NCI-H1694 treated with DMSO at 0.1 percent for 48 hours (cell line): ENCODE measurements at places on chromosomes 3 and 15.

- no peak for DNase-seq
Measured at GRCh38 chr3:113908133-113908532, 39.7 kb upstream of the ZDHHC23 start.

DNA sequence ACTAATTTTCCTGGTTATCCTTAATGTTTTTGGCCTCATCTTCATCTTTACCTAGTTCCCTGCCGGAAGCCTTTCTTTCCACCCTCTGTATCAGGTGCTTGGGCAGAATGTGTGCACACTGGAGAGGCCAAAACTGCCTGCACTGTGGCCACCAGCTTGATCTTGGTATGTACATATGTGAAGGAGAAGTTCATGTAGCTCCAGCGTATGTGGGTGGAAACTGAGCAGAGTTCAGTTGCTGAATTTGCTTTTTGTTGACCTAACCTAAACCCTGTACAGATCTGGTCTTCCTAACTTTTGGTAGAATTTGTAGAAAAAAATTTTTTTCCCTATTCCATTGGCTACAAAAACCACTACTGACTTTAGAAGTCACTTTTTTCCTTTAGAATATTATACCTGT, 65.9 kb upstream of the IGSF10 start:
- DNase-seq: no peak

DNA sequence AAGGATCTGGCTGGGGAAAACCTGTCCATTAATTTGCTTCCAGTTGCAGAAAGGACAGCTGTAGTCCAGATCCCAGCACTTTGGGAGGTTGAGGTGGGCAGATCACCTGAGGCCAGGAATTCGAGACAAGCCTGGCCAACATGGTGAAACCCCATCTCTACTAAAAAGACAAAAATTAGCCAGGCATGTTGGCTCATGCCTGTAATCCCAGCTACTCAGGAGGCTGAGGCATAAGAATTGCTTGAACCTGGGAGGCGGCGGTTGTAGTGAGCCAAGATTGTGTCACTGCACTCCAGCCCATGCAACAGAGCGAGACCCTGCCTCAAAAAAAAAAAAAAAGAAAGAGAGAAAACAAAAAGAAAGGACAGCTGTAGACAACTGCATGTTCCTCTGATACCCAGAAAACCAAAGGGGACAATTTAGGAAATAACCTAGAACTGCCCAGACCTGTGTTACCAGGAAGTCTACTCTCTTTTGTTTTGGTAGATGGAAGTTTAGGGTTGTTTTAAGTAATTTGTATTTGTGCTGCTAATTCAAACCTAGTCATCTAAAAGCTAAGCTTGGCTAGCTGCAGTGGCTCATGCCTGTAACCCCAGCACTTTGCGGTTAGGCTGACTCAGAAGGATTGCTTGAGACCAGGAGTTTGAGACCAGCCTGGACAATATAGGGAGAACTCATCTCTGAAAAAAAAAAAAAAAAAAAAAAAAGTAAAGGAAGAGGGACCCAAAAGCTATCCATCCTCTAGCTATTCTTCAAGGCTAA, 22.7 kb downstream of the EXD1 start:
- DNase-seq: no peak

GRCh38 chr15:68276668-68277067, 877 bp upstream of the FEM1B start:
- DNase-seq: no peak

- no peak for DNase-seq
Measured at GRCh38 chr3:98048586-98048985, 13.5 kb upstream of the GABRR3 start.

- DNase-seq: no peak
Measured at GRCh38 chr15:48624700-48625099, 20.8 kb downstream of the FBN1 start.

DNA sequence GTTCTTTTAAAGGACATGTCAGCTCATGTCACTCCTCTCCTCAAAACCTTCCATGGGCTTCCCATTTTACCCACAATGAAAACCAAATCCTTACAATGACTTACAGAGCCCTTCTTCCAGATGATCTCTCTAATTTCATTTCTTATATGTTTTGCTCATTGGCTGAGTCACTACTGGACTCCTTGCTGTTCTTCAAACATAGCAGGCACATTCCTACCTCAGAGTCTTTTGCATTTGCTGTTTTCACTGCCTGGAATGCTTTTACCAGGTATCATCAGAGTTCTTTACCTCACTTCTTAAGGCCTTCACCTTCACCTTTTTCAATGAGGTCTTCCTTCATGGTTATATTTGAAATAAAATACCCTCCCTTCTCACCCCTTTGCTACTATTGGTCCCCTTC, 57.3 kb downstream of the NECTIN3 start:
- DNase-seq: no peak

DNA sequence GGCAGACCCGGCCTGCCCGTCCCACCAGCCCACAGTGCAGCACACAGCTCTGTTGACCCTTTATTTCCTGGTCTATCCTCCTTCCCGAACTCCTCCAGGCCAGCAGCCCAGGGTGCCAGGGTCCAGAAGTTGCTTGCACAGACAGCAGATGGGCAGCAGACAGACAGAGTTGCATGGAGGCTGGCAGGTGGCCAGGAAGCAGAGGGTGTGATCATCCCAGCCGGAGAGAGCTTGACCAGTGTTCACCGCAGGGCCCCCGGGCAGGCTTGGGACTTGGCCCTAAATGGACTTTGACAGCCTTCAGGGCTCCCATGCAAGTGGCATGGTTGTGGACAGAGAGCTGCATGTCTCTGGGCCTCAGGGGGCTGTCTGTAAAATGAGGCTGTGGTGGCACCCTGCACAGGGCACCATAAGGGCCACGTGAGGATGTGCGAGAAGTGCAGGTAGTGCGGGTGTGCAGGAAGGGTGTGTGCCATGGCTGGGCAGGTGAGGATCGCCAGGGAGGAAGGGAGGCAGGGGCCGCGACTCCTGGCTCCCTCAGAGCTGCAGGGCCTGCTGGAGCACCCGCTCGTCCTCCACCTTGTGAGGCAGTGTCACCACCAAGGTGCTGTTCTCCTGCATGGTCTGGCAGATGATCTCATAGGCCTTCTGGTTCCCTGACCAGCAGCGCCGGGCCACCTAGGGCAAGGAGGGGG, 6.3 kb upstream of the ZXDC start:
- DNase-seq: no peak

- no peak for DNase-seq
Measured at GRCh38 chr15:43246261-43246774, 20.4 kb downstream of the TGM5 start.

- no peak for DNase-seq
Measured at GRCh38 chr3:21356402-21356801, 394.6 kb downstream of the ZNF385D start.

DNA sequence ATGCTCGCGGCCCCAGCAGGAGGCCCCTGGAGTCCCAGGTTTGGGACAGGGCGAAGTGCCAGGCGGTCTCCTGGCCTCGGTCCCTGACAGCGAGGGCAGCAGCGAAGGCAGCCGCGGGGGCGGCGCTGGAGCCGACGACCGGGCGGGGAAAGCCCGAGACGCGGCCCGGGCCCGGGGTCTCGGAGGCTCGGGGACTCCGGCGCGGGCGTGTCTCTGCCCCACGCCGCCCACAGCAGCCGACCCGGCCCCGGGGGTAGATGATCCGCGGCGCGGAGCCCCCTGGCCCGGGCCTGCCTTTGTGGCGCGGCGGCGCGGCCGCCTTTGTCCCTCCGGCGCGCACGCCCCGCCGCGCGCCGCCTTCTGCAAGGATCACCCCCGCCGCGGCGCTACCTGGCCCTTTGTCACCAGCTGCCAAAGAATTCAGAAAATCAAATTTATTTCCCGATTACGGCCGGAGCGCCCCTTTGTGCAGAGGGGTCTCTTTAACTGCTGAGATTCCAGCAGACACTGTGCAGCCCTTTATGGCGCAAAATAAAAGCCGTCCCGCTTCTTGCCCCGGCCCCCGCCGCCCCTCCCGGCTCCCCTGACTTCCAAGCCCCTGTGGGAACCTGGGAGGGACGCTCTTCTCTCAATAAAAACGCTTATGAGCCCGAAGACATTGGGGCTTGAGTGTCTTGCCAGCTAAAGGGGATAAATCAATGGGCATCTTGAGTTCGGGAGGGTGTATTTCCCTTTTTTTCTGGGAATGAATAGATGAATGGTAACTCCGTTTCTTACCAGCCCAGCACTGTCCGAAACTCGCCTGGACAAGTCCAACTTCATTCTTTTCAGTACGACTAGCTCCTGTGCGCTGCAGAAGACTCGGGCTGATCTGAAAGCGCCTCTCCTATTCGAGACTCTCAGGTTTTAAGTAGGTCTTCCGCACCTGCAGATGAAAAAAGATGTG, 68.4 kb downstream of the HES1 start:
- DNase-seq: no peak

DNA sequence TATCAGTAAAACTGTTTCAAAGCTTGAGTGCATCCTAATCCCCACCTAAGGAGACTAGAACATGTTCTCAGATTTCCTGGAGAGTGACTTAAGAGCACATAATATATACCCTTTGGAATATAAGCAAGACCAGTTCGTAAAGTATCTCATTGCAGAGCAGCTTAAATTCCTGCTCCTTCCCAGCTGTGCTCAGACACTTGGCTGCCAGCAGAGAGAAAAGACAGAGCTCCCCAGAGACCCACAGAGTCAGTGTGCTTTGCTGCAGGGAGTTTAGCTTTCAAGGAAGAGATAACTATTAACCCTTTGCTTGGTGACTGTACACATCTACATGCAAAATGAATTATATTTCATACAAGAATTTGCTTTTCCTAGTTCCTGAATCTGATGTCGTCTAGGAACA, 338.1 kb upstream of the ARHGEF26 start:
- DNase-seq: no peak

DNA sequence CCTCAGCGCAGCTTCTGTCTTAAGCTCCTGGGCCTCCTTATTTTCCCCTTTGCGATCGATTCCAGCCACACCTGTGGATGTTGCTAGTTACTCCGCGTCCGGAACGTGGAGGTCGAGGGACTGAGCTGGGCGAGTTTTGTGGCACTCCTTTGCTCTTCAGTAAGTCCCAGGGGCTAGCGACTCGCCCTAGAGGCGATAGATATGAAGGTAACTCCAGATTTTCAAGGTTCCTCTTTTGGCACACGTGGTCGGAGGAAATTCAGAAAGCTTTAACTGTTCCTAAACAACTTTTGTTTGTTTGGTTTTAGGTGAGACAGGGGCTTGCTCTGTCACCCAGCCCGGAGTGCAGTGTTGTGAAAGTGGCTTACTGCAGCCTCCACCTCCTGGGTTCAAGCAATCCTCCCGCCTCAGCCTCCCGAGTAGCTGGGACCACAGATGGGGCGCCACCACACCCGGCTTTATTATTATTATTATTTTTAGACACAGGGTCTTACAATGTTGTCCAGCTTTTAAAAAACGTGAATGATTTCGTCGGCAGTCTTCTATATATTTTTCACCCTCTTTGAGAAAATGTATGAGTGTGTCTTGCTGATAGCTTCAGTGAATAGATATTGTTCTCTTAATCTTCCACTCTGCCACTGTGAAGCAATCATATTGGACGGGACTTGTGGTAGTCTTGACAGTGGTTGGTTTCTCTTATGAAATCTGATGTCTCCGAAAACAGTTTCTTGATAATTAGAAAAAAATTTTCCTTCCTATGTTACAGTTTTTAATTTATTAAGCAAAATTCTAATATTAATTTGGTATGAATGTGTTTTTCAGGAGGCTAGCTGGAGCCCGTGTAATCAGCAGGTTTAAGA, 785 bp downstream of the MFSD1 start:
- DNase-seq: no peak

GRCh38 chr15:54304321-54304720, 326.1 kb downstream of the UNC13C start:
- no peak for DNase-seq

DNA sequence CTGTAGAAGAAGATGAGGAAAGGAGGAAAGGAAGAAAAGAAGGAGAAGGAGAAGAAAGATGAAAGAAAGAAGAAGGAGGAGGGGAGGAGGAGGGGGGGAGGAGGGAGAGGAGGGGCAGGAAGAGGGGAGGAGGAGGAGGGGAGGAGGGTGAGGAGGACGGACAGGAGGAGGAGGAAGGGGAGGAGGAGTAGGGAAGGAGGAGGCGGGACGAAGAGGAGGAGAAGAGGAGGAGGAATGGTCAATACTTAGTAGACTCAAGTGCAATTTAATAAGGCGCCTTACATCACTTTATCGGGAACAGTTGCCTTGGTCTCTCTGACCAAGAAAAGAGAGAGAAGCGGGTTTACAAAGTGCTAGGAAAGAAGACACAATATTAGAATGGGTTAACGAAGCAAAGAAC, 23.7 kb upstream of the NR2E3 start:
- no peak for DNase-seq

DNA sequence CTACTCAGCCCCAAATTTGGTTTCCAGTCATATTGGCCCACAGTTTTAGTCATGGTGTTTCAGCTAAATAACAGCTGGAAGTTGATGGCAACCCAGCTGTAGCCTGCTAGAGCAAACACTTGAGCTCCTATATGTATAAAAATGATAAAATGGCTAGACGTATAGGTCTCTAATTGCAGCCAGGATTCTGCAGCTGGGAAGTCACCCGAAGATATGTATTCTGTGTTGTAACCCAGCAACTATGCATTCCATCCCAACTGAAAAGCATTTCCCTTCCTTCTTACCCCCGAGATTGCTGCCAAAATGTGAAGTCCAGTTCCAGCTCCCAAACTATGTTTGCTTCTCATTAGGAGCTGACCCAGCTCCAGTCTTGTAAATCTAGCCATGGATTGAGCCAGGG, 408.4 kb downstream of the AGBL1 start:
- no peak for DNase-seq

- no peak for DNase-seq
Measured at GRCh38 chr3:152899306-152899705, 64.4 kb downstream of the P2RY1 start.

DNA sequence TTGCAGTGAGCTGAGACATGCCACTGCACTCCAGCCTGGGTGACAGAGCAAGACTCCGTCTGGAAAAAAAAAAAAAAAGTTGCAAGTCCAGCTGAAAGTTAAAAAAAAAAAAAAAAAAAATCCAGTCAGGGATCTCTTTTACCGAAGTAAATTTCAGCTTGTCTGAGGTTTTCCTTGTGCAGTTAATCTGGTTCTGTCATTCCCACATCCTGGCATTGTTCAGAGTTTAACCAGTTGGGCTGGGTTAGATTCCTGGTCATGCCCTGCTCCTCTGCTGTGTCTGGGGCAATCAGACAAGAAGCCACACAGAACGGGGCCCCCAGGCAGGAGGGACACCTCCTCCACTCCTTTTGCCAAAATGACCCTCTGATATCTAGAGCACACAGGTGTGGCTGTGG, 84.1 kb upstream of the KLHL25 start:
- DNase-seq: no peak

- DNase-seq: no peak
Measured at GRCh38 chr3:42005401-42005800, 43.5 kb upstream of the ULK4 start.

- DNase-seq: no peak
Measured at GRCh38 chr3:180018543-180018942, 18.2 kb downstream of the PEX5L start.

- no peak for DNase-seq
Measured at GRCh38 chr3:195151866-195152541, 119.0 kb downstream of the XXYLT1 start.
